ENCODE measurements at places on chromosomes 2 and 18.

GRCh38 chr2:21407851-21408250, 284.1 kb downstream of the TDRD15 start:
- no peak for DNase-seq

DNA sequence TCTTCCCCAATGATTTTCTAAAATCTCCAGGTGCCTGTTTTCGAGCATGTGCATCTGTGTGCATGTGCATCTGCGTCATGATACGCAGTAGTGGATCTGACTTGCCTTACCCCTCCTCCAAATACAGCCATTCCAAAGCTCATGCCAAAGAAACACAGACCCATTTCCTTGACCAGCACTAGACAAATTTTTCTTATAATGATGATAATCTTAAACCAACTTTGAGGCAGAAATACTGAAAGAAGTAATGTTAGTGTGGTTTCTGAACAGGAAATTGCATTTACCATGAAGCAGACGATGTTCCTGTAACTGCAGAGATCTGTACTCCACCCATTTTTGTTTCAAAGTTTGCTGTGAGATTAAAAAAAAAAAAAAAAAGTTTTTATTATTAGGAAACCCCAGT, 25.6 kb downstream of the CYTIP start:
- DNase-seq, result no peak

- no peak for DNase-seq
Measured at GRCh38 chr2:235373171-235373570, 120.7 kb upstream of the AGAP1 start.

DNA sequence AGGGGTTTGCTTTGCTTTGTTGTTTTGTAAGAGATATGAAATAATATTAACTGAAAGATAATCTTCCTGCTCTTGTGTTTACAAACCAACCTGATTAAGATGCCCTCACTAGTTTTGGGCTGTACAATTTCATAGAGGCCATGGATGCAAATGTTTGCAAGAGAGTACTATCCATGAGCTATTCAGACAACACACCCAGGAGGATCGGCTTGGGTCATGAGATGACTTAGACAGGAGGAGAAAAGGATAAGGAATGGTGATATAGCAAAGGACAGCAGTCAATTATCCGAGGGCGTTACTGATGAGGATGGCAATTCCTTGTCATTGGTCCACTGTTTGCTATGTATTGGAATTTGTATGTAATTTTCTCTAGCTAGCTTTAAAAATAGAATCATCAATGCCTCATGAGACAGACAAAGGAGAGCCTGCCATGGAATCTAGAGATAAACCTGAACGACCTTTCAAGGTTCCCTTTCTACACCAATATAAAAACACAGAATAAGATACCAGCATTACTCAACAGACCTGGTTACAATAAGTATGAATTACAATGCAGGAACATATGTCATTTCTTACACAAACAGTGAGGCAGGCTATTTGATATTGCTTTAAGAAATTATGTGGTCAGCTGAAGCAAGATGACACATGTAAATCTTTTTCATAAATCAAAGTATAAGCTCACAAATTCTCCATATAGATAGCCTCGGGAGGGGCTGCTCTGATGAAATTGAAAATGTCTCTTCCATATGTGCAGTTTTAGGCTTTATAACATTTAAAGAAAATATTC, 54.4 kb upstream of the SOS1 start:
- no peak for DNase-seq

- no peak for DNase-seq
Measured at GRCh38 chr2:118979152-118979861, 37.3 kb downstream of the MARCO start.

DNA sequence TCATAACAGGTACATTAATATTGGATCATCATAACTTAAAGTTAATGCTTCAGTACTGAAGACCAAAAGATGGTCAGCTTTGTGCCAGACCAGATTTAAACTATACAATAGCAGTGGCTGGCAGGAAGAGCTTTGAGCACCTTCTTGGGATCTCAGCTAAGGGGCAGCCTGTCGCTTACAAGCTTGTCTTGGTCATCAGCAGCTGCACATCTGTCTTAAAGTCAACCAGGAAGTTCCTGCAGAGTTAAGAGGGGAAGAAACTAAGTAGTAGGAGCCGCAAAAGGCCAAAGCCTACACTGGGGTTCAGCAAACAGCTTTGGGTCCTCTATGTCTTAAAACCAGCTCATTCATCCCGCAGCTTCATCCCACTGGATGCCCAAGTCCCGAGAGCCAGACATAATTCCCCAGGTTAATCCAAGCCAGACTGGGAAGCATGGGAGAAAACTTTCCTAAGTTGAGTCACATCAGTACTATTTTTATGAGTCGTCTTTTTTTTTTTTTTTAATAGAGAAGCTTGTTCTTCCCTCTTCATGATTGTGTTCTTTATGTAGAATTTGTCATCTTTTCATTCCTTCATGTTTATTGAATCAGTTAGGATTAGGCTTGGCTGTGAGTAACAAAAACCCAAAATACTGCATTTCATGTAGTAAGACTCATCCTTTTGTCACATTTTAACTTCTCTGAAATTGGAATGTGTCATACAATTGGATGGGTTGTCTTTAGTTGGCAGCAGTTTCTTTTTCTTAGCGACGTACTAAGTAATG, 59.3 kb downstream of the SERTAD2 start:
- DNase-seq, result no peak

GRCh38 chr2:200455958-200456421, 53.9 kb downstream of the KCTD18 start:
- no peak for DNase-seq

DNA sequence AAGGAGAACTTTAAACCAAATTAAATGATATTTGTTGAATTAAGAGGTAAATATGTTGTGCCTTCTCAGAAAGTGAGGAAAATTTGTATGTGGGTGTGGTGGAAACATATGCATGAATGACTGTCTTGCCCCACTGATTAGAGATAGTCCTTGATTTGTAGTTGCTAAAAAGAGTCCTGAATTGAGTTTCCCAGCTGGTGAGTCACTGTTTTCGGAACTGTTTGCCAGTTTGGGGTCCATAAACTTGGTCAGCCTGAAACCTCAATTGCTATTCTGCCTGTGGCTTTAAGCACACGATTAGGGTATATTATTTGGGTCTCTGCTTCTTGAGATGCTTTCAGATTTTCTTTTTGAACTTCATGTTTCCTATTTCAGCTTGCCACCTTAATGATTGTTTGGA, 53.3 kb downstream of the PIKFYVE start:
- no peak for DNase-seq

DNA sequence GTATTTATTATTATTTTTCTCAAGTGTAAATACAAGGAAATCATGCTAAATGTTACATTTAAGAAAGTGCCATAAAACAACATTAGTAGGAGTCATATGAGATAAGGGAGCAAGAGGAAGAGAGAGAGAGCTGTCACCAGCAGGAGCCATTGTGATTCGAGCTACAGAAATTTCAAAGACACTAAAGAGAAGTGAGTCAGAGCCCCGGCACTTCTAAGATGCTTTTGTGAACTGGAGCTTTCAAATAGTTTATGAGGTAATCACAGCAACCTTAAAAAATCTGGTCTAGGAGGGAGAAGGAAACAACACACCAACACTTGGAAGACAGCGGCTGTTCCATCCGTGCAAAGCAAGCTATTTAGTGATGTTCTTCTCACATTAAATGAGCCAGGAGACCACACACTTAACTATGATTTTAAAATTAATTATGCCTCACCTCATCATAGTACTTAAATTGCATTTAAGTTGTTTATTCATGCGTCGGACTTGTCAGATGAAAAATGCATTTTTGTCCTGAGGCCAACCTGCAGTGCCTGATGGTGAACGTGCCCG, 382.7 kb upstream of the SALL3 start:
- no peak for DNase-seq

DNA sequence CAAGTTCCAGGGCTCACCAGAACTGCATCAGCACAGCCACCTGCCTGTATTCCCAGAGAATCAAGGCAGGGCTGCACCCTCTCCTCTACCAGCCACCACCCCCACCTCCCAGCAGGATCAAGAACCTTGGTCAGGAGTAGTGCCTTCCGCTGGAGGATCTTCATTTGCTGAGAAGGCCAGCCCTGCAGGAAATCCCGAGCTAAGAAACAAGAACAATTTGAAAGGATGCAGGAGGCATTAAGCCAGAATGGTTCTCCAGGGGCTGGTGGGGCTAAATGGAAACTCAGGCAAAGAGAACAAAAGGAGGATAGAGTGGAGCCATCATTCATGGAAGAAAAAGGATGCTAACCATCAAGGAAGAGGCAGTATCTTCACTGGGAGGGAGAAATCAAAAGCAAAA, 147.3 kb upstream of the SLC14A2 start:
- DNase-seq, result no peak

- DNase-seq, result no peak
Measured at GRCh38 chr2:128535953-128536352, 217.3 kb upstream of the HS6ST1 start.

GRCh38 chr18:34158881-34159690, 65.6 kb downstream of the NOL4 start:
- no peak for DNase-seq

- no peak for DNase-seq
Measured at GRCh38 chr18:42559069-42559690, 556.3 kb downstream of the RIT2 start.

DNA sequence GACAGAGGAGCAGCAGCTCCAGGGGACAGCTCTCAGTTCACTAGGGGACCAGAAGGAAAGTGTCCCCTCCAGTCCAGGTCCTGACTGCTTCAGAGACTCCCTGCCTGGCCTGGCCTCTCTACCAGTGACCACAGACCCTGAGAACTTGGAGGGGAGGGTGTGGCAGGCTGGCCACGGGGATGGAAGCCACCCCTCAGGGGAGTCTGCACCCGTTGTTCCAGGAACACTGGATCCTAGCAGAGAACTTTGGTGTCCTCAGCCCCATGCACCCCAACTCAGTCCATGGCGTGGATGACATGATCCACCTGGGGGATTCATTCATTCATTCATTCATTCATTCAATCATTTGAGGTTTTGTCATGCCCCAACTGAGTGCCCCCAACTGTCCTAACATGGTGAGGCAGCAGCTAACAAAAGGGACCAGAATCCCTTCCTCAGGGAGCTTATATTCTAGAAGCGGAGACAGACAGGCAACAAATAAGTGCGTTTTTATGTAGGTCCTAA, 31.9 kb downstream of the MYO7B start:
- no peak for DNase-seq

DNA sequence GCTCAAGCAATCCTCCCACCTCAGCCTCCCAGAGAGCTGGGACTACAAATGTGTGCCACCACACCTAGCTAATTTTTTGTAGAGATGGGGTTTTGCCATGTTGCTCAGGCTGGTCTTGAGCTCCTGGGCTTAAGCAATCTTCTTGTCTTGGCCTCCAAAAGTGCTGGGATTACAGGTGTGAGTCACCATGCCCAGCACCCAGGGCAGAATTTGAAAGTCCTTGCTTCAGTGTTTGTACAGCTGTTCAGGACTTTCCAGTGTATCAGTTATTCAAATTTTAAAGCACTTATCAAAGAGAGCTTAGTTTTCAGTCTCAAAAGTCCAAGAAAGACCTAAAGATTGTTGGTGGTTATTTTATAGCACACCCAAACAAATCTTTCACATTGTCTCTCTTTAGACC, 43.6 kb upstream of the VPS54 start:
- DNase-seq, result no peak

- no peak for DNase-seq
Measured at GRCh38 chr2:113058411-113058994, 495 bp upstream of the IL36RN start.

DNA sequence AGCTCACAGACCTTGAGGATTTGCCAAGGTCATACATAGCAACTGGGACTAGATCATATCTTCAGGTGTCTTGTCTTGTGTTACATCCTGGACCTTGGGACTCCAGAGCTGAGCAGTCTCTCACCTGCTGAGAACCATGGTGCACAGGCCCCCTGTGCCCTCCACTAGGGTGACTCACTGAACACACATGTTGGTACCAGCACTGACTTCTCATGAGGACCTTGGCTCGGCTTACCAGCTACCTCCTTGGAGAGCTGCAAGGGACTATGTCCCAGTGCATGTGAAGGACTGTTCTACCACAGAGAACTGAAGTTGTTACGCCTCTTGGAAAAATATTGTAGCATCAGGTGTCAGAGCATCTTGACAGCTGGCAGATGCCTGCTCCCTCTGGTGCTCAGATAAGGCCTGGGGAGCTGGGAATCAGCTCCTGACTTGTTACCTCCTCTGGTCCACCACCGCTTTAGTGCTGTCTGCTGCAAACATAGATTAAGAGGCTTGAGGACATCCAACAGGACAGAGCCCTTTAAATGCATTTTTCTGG, 72.1 kb downstream of the WDSUB1 start:
- DNase-seq, result no peak

- peak; percentile 1 for DNase-seq
Measured at GRCh38 chr18:11392292-11392691, 217.1 kb upstream of the SLC35G4 start.

- DNase-seq, result no peak
Measured at GRCh38 chr2:232966122-232966521, 46.9 kb downstream of the NGEF start.

- DNase-seq, result peak; percentile 76
Measured at GRCh38 chr2:176454893-176455815, 185.9 kb downstream of the MTX2 start.

DNA sequence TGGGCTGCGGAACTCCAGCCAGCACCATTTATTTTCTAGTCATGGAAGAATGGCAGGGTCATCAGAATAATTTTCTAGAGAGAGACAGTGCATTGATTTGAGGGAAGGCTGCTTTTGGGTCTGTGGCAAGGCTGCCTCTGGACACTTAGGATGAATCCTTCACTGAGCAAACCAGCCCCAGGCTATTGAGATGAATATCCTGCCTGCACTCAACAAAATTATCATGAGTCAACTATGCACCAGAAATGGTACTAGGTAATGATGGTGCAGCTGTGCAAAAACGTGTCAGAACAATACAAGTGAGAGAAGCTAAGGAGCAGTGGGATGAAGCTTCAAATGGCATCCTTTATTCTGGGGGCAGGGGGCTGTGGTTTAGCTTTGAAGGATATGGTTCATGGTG, 115.8 kb downstream of the SPHKAP start:
- DNase-seq, result no peak

DNA sequence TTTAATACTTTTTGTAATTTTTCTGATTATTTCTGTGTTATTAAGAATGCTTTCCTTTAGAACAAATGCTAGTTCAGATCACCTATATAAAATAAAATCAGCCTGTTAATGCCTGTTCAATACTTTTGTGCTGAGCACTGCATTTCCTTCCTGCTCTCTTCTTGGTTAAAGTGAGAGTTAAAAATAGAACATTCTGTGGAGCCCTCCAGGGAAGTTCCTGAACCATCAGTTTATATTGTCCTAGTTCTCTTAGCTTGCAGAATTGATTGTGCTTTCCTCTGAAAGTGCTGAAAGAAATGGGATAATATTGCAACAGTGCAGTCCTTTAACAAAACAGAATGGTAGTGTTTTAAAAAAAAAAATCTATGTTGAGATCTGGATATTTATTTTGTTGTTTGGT, 74.6 kb upstream of the UBXN4 start:
- no peak for DNase-seq

DNA sequence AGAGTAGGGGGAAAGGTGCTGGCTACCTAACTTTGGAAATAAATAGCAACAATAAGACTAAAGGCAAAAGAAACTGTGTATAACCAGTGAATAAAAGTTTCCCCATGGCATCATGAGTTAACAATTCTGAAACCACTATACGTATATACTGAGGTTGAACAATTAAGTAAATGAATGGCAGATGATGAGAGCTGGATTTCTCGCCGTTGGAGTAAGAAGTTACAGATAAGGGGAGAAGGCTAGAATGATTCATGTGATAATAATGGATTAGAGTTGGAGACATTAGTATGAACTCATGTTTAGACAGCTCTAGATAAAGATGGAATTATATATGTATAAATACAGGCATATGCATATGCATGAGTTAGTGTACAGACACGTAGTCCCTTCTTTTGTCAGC, 152.7 kb downstream of the UBR3 start:
- no peak for DNase-seq

GRCh38 chr2:183248866-183249567, 124.8 kb downstream of the NUP35 start:
- no peak for DNase-seq

All from T-helper 2 cell (primary cell).